Fibroblast of skin of right biceps (primary cell): ENCODE measurements at places on chromosomes 7 and 10.
A peak's percentile ranks its signal among the peaks of the same experiment; 100 is the strongest.

GRCh38 chr10:129075508-129075907, 391.5 kb upstream of the MGMT start:
- no peak for DNase-seq

DNA sequence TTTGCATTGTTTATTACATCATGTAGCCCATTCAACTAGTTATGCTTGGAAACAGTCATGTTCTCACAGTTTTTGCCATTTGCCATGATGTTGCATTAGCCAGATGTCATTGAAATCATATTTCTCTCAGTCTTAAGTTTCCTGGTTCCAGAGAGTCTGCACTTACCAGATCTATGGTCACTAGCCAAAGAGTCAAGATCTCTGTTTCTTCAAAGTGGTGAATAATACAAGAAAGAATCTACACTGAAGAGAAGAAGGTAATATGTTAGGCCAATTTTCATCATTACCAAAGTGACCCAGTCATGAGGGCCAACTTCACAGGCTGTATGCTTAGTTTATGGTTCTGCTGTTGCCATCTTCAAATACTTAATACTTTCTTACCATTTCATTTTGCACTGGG, 89.0 kb upstream of the PHYHIPL start:
- peak; percentile 48 for DNase-seq

DNA sequence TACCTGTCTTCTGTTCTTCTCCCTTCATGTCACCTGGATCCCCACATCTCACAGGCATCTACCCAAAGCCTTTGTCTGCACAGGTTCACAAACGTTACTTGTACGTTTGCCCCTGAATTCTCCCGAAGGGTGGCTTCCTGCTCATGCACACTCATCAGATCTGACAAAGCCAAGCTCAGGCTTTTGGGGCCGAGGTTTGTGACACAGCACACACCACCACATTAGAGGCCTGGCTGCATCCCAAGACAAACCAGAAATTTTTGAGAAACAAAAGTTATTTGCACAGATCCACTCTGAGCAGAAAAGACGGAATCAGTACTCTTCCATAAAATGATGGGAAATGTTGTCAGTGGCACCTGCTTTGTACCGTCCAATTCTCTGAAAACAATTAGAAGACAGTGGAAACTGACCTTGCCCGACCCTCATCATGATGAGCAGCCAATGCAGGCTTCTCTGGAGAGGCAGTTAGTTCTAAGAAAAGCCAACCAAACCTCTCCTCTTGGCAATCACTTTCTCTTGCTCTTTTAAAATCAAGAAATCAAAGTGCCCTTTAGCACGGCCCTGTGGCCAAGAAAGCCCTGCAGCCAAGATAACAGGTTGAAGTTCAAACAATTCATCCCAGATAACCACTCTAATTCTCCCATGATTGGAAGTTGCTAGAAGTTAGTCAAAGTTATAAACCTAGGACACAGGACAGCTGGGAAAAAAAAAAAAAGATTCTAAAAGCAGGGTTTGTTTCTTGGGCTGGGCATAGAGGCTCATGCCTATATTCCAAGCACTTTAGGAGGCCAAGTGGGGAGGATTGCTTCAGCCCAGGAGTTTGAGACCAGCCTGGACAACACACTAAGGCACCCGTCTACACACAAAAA, 13.6 kb upstream of the SVIL start:
- peak; percentile 67 for DNase-seq

DNA sequence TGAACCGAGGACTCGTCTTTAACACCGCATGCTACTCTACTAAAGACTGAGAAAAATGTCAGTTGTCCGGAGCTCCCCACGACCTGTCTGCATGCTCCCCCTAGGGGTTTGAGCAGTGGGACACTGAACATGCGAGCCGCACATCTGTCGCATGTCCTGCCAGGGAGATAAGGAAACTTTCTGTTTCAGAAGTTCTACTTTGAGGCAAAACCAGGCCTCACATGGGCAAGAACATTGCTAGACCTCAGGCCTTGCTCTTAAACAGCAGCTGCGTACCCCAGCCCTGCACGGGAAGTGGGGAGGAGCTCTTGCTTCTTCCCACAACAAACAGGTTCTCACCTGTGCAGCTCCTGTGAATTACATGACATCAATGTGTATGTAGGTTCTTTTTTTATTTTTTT, 30.3 kb upstream of the HERPUD2 start:
- no peak for DNase-seq

- peak; percentile 17 for DNase-seq
Measured at GRCh38 chr7:13540429-13540828, 449.0 kb downstream of the ETV1 start.

DNA sequence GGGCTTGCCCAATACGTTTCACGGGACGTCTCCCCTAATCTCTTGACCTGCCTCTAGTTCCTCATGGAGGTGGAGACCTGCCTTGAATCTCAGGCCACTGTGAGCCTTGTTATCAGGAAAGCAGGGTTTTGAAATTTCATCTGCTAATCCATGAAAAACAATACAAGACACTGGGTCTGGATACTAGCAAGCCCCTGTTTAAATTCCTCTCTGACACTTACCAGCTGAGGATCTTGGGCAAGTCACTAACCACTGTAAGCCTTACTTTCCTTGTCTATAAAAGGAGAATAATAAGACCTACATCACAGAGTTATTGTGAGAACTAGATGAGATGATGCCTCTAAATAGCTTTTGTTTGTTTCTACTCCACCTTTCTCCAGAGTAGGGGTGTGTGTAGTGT, 303.6 kb downstream of the FGFR2 start:
- DNase-seq: no peak

- peak; percentile 28 for DNase-seq
Measured at GRCh38 chr10:61302124-61302523, 151.1 kb downstream of the TMEM26 start.

- no peak for DNase-seq
Measured at GRCh38 chr7:53699215-53699837, 663.9 kb downstream of the POM121L12 start.
